ENCODE measurements at places on chromosomes 3 and 15.

- peak; percentile 15 for DNase-seq
These were observed 95.0 kb downstream of the ANP32A start for GRCh38 chr15:68725736-68726135.

DNA sequence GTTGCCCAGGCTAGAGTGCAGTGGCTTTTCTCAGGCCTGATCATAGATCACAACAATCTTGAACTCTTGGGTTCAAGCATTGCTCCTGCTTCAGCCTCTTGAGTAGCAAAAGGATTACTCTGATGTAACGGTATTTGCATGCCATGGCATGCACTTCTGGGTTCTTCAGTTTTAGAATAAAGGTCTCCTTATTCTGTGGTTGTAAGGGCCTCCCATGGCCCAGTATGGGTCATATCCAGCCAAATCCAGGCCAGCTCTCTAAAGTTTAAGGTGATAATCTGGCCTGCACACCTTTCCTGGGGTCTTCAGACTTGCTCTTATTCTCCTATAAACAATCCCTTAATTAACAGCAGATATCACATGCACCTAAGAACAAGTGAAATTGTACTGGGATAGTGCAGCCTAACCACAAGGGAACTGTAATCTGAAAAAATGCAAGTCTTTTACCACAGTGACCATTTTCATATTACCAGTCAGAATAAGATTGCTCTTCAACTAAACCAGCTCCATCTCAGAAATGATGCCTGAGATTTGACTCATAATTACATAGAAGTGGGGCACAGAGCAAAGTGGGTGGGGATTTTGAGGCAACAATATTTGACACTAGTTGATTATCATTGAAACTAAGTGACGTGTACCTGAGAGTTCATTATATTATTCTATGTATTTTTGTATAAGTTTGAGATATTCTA, 25.4 kb downstream of the COMMD2 start:
- DNase-seq = no peak

DNA sequence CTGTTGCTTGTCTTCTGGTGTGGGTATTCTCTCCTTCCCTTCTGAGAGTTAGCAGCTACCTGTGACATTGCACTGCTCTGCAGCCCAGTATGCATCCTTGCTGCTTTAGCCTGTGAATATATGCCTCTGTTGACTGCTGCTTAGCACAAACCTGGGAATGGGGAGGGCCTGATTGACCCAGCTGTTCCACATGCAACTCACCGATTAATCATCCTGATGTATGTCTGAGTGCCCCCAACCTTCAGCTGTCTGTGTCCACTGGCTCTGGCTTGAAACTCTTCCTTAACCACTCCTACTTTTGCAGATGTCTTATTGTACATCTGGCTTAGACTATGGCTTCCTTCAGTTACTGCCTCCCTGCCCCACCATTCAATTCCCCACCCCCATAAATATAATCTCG, 119.1 kb downstream of the RASA2 start:
- DNase-seq = no peak

DNA sequence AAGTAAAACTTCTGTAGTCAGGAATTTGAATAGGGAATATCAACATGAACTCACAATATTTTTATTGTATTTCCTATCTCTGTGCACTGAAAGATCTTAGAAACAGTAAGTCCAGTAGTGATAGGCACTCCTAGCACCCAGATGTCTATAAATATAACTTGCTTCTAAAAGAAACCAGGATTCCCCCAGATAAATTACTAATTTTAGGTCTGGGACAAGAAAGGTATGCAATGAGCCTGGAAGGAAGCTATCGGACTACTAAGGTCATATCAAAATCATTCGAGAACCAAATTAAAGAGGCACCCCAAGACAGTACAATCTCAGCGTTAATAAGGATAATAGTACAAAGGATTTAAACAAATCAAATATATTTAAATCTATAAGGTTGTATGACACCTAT, 47.4 kb downstream of the CLDN18 start:
- DNase-seq = no peak

DNA sequence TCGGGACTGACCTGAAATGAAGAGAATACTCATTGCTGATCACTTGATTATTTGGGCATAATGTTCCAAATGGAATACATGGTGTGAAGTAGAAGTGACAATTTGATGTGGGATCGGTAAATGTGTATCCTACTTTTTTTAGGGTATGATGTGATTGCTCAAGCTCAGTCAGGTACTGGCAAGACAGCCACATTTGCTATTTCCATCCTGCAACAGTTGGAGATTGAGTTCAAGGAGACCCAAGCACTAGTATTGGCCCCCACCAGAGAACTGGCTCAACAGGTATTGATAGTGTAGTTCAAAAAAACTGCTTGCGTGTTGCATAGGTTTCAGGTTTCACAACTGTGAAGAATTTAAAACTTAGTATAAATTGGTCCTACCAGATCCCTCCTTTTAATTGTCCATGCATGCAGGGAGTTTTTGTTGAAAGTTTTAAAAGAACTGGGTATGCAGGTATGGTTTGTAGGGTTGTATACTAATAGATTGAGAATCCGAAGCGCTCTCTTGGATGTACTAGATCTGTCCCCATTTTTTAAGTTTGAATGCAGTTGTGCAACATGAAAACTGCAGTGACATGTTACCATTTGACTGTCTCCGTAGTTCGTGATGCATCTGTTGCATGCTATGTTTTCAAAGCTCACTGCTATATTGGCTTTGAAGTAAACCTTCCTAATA, 1.6 kb downstream of the EIF4A2 start:
- no peak for DNase-seq

DNA sequence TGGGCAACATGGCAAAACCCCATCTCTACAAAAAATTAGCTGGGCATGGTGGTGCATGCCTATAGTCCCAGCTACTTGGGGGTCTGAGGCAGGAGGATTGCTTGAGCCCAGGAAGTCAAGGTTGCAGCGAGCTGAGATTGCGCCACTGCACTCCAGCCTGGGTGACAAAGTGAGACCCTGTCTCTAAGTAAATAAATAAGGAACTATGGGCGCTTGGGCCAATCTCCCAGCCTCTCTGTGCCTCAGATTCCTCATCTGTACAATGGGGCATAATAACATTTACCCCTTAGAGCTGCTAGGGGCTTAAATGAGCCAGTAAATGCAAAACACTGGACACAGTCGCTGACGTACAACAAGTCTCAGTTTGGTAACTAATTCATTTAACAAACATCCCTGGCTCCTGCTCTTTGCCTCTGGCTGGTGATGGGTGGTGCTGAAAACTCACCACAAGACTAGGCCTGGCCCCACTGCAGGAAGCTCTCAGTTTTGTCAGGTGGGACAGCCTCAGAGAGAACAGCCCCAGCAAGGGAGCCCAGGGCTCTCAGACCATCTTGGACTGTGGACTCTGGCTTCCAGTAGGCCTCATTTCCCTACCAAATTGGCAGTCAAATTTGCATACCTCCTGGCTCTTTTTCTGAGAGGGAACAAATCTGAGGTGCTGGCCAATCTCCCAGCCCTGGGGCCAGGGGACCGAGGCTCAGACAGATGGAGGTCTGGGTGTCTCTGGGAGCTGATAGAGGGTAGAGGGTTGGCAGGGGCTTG, 6.4 kb upstream of the TBC1D2B start:
- DNase-seq = peak; percentile 16

DNA sequence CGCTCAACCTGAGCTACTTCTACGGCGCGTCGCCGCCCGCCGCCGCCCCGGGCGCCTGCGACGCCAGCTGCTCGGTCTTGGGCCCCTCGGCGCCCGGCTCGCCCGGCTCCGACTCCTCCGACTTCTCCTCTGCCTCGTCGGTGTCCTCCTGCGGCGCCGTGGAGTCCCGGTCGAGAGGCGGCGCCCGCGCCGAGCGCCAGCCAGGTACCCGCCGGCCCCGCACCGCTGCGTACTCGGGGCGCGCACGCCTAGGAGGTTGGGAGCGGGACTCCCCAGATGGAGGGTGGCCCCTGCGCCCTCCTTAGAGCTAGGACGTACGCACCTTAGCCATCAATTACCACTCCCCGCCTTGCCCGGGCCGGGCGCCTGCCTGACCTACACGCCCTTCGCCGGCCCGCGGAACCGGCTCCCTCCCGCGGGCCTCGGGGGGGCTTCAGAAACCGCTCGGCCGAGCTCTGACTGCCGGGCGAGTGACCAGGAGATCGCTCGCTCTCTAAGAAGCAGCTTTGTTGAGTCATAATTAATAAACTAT, 466 bp downstream of the NFKBIZ start:
- no peak for DNase-seq

- DNase-seq = no peak
These were observed 26.7 kb upstream of the FBN1 start for GRCh38 chr15:48672206-48672605.

DNA sequence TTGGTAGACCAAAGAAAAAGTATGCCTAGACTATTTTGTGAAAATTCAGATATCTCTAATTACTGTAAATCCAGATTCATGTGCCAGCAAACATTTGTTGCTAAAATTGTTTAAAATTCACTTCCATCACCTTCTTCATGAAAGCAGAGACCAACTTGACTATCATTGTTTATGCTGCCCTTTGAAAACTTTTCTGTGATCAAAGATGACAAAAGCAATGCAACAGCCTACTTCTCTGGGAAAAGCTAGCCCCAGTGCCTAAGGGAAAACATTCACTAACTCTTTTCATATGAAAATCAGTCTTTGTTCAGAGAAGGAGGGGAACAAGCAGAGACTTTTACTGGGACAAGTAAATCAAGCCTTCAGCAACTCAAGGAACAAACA, 178.0 kb upstream of the P2RY1 start:
- no peak for DNase-seq

DNA sequence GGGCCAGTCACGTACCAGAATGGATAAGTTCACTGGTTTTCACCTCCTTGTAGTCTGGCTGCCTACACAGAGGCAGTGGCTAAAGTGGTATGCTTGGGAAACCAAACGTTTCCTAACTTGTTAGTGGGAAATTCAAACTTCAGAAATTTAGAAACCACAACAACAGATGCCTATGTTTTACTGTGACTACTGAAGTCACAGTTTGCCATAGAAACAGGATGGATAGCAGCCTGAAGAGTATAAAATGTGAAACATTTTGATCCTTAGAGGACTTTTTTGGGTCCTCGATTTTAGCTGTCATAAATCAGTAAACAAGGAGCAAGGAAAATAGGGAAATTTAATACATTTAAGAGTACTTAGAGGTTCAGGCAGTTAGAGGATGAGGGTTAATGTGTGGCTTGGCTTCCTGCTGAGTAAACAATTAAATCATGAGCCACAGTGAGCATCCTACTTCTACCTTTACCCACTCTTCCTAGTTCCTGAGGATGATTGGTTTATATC, 48.6 kb downstream of the CMSS1 start:
- DNase-seq = peak; percentile 79

- no peak for DNase-seq
These were observed 26.9 kb upstream of the TMOD3 start for GRCh38 chr15:51802593-51802992.

DNA sequence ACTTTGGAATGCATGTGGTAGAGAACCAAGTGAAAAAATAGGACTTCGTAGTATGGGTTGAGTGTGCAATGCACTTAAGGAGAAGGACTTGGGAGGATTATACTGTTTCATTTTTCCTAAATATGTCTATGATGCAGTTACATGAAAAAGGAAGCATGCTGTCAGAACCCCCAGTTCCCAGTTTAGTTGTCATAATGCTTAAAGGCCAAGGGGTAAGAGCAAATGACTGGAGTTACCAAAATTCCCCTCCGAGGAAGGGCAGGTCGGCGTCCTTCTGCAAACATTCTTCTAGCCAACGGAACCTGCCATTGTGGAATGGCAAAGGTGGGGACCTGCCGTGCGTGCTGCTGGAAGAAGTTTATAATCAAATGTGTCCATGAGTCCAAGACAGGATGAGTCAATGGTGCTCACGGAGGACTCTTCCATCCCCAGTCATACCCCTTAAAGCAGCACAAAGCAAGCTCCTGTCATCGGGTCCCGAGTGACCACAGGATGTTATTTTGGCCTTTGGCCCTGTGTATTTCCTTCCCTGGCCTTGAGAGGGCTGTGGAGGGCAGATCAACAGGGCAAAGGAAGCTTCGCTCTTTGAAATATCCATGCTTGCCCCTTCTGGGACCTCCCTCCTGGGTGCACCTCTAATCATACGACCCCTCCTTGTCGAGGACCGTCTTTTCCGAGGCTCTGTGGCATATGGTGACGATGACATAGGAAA, 93.2 kb downstream of the SLCO3A1 start:
- DNase-seq = peak; percentile 25

GRCh38 chr3:181730934-181731333, 19.2 kb downstream of the SOX2 start:
- no peak for DNase-seq

- DNase-seq = peak; percentile 20
These were observed 601.9 kb upstream of the TGFBR2 start for GRCh38 chr3:30004481-30004880.

- DNase-seq = no peak
These were observed 74.3 kb downstream of the TCF12 start for GRCh38 chr15:56992725-56993124.

DNA sequence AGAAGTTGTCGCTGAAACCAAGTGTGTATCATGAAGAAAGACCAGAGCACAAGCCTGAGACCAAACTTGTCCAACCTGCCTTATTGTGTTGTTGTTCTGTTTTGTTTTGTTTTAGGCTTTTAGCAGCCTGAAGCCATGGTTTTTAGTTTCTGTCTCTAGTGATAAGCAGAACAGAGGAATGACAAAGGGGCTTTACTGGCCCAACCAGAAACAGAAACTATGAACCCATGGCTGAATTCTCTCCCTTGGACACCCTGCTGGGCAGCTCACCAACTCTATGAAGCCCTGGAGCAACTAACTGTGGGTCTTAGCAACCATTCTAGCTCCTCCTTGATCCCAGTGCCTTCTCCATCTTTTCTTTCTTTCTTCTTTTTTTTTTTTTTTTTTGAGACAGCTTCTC, 30.3 kb downstream of the HCLS1 start:
- no peak for DNase-seq

GRCh38 chr3:197367081-197367780, 68.8 kb upstream of the DLG1 start:
- DNase-seq = peak; percentile 71

DNA sequence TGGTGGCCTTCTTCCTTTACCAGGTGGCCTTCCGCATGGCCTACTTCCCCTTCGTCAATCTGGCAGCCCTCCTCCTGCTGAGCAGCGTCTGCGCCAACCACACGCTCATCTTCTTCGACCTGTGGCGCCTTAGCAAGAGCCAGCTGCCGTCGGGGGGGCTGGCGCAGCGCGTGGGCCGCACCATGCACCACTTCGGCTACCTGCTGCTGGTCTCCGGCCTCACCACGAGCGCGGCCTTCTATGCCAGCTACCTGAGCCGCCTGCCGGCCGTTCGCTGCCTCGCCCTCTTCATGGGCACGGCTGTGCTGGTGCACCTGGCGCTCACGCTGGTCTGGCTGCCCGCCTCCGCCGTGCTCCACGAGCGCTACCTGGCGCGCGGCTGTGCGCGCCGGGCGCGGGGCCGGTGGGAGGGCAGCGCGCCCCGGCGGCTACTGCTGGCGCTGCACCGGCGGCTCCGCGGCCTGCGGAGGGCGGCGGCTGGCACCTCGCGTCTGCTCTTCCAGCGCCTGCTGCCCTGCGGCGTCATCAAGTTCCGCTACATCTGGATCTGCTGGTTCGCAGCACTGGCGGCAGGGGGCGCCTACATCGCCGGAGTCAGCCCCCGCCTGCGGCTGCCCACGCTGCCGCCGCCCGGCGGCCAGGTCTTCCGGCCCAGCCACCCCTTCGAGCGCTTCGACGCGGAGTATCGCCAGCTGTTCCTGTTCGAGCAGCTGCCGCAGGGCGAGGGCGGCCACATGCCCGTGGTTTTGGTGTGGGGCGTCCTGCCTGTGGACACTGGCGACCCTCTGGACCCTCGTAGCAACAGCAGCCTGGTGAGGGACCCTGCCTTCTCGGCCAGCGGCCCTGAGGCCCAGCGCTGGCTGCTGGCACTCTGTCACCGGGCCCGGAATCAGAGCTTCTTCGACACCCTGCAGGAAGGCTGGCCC, 9.9 kb downstream of the DISP2 start:
- peak; percentile 89 for DNase-seq
